ENCODE measurements at places on chromosomes 1 and 21.
A peak's percentile ranks its signal among the peaks of the same experiment; 100 is the strongest.

DNA sequence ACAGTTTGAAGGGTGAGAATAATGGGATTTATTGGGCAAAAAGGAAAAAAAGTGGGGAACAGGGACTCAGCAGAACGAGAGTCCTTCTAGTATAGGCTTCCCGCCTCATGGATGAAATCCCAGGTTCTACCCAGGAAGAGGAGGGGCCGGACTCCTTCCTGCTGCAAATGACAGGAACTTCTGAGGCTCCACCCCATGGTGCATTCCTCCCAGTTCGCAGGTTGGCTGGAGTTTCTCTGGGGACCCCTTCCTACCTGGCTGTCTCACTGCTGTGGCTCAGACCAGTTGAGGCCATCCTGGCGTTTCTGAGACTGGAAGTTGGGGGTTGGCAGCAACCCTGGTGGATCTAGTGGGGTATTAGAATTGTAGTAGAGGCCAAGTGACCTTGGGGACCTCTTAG lies 27.5 kb downstream of the CNIH3 start:
- no peak for DNase-seq
- peaks cover 14% of the 10 kb centered on the region for H3K4me1 ChIP-seq
- H3K27me3 ChIP-seq, result no peaks in the 10 kb centered on the region

DNA sequence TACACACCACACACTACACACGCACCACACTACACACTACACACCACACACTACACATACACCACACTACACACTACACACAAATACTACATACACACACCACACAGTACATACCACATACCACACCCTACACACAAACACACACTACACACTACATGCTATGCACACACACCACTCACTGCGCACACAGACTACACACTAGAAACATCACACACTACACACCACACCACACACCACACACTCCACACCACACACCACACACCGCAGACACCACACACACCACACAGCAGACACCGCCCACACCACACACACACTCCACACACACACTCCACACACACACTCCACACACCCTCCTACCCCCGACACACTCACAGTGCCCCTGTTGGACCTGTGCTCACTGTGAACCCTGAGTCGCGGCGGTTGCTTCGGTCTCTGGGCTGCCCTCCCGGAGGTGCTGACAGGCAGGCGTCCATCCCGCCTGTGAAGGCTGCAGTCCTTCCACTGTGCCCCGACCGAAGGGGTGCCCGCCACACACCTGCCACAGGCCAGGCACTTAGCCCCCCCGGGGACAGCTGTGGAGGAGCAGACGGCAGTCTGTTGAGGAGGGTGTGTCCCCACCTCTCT lies 21.4 kb downstream of the TFF3 start:
- H3K27ac ChIP-seq, result no peak overlapping the region
- H3K4me3 ChIP-seq, result no peak overlapping the region
- H3K36me3 ChIP-seq, result peaks cover 79% of the 10 kb centered on the region
- H3K4me1 ChIP-seq, result no peaks in the 10 kb centered on the region
- no peak for DNase-seq
- no peaks in the 10 kb centered on the region for H3K27me3 ChIP-seq

DNA sequence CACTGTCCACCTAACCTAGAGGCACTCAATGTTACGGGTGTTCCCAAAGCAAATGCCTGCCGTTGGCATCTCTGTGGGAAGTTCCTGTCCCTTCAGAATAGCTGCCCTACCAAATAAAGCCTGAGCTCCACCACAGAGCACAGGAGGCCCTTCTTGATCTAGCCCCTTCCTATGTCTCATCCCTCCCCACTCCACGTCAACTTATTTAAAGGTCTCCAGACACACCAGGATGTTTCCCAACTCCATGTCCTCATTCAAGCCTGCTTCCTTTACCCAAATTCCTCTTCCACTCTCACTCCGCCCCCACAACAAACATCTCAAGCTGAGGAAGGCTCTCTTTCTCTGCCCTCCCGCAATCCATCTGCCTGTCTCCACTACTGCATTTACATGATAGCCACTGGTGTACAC lies 87.7 kb downstream of the TGFBR3 start:
- H3K27me3 ChIP-seq, result no peaks in the 10 kb centered on the region
- no peaks in the 10 kb centered on the region for H3K4me1 ChIP-seq
- peaks cover 12% of the 10 kb centered on the region for H3K36me3 ChIP-seq
- no peak overlapping the region for H3K4me3 ChIP-seq
- peak overlapping the region; percentile 58 for H3K27ac ChIP-seq

- no peak overlapping the region for H3K4me3 ChIP-seq
- H3K27ac ChIP-seq, result no peak overlapping the region
- H3K36me3 ChIP-seq, result no peaks in the 10 kb centered on the region
- DNase-seq, result no peak
- no peaks in the 10 kb centered on the region for H3K27me3 ChIP-seq
Observed at GRCh38 chr21:43354026-43354420, 72.9 kb downstream of the SIK1 start.

GRCh38 chr1:176795929-176796328 lies 333.0 kb downstream of the PAPPA2 start:
- no peak overlapping the region for H3K4me3 ChIP-seq
- H3K27ac ChIP-seq, result no peak overlapping the region
- no peak for DNase-seq
- H3K4me1 ChIP-seq, result no peaks in the 10 kb centered on the region

All from stomach (tissue), 19 donors.